ENCODE measurements at places on chromosomes 4 and X.

- DNase-seq: no peak
Measured at GRCh38 chrX:48891402-48892288, 5.9 kb downstream of the TIMM17B start.

GRCh38 chr4:78092850-78093249, 35.7 kb downstream of the FRAS1 start:
- DNase-seq: no peak

GRCh38 chrX:130083107-130083490, 27.2 kb downstream of the ELF4 start:
- DNase-seq: no peak

DNA sequence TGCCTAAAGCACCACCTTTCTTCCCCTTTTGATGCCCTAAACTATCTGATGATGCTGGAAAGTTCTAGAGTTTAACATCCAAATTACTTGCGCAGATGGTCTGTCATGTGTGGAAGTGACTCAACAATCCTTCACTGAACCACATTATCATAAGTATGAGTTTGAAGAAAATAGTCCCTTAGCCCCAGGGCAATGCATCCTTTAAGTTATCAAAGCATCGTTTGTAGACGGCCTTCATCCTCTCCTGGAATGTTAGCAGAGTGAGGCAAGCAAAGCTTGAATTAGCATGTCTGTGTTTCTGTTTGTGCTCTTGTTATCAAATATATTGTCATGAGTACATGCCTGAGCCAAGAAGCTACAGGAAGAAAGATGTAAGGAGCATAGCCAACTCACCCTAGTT, 570.9 kb downstream of the MID1IP1 start:
- DNase-seq: no peak

- no peak for DNase-seq
Measured at GRCh38 chrX:119201570-119201969, 34.5 kb upstream of the PGRMC1 start.

DNA sequence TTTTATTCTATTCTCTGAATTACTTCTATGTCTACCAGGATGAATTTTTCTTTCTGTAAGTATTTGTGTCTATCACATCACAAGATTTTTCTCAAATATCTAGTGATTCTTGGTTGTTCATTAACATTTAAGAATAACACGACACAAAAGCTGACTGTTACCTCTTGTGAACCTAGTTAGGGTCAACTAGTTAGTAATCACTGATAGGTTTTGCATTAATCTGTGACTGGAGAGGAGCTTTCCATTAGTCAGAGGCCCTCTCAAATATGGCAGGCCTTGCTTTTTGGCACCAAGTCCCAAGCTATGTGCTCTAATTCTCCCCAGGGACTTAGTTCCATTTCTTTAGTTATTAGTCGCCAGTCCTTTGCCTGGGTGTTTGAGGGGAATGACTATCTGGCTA, 259.2 kb downstream of the CFAP299 start:
- no peak for DNase-seq

GRCh38 chr4:153611679-153612078, 72.4 kb upstream of the TLR2 start:
- no peak for DNase-seq

DNA sequence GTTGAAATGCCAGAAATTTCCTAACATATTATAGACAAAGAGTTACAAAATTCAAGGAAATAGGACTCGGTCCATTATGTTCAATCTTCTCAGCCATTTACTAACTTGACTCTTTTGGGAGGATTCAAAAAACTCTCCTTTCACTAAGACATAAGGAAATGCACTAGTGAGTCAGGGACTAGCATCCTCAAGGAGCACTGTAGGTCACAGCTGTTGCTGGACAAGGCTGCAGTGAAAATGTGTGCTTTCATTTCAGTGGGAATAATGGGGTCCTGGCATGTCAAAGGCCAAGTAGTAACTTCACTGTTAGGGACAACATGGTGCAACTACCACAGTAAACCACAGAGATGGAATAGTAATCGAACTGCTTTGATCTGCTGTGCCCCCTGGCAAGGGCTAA, 56.9 kb upstream of the ABCG2 start:
- no peak for DNase-seq

GRCh38 chrX:94662689-94663088, 988.7 kb downstream of the FAM133A start:
- no peak for DNase-seq
